ENCODE measurements at places on chromosomes 13 and 19. TPM values are rescaled to one million over a fixed set of nuclear protein-coding genes. Genes with fewer than 3 reads are reported as not detected.

The SHISA7 gene
- total RNA-seq = not detected

The ZNF416 gene
- total RNA-seq = 7.8 TPM

The CACNG8 gene
- total RNA-seq = under 0.01 TPM

The CEACAM7 gene
- not detected for total RNA-seq

The TINCR gene
- total RNA-seq = not detected

The ZNF846 gene
- total RNA-seq = 15.1 TPM

The CD70 gene
- total RNA-seq = 1.0 TPM

The UHRF1 gene
- 19.8 TPM for total RNA-seq

The SCAMP4 gene
- 8.9 TPM for total RNA-seq

The MYPOP gene
- 0.52 TPM for total RNA-seq

The C19orf81 gene
- total RNA-seq = not detected

The SIGLECL1 gene
- not detected for total RNA-seq

The CCDC70 gene
- not detected for total RNA-seq

The CD79A gene
- 1.0 TPM for total RNA-seq

The ZMYM5 gene
- total RNA-seq = 15.1 TPM
